Stimulated activated naive CD8-positive, alpha-beta T cell treated with anti-CD3 and anti-CD28 coated beads, Interleukin-15, amount 100 ng/mL, for 72 hours (primary cell): ENCODE measurements at places on chromosomes 12 and 14.
A peak's percentile ranks its signal among the peaks of the same experiment; 100 is the strongest.

DNA sequence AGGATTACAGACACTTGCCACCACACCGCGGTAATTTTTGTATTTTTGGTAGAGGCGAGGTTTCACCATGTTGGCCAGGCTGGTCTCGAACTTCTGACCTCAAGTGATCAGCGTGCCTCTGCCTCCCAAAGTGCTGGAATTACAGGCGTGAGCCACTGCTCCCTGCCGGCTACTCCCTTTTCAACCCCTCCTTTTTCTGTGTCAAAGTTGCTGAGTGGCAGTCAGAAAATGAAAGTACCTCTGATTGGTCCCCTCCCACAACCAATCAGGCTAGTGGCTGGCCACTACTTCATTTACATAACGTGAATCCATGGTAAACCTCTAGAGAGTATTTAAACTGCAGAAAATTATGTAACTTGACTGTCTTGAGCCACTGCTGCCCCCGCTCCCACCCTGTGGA is 5.9 kb downstream of the RESF1 start:
- peak; percentile 40 for DNase-seq

DNA sequence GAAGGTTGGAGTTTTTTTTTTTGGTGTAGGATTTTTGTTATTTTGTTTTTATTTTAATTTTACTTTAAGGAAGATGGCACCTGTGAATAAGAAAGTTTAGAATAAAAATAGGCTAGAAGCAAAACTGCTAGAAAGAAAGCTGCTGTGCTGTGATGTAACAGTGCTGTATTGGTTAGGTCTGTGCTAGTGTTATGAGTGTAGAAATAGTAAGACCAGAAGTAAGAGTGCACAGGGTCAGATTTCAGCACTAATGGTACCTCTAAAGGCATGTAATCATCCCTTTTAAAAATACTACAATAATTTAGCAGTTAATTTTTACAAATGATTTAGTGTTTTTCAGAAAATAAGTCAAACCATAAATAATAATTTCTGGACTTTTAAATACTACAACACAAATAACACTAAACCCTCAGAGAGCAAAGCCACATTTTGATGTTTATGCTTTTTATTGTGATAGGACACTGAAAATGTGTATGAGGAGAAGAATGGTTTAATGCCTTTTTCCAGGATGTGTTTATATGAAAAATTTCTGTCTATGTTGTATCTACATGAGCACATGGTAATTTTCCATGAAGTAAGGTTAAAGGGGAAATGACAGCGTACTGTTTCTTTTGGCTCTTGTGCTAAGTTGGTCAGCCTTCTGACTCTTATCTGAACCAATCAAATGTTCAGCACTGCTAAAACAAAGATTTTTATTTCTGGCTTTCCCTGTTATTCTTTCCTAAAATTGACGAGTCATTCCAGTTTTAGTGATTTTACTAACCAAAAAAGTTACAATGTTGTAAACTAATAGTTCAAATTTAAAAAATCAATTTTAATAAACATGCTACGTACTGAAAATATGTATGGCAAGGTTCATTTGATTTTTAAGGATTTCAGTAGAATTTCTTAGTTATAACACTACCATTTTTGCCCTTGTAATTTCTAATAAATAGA is 96.1 kb downstream of the PPHLN1 start:
- no peak for DNase-seq

- DNase-seq = no peak
Measured at GRCh38 chr14:93032421-93032936, 83.2 kb downstream of the ITPK1 start.

GRCh38 chr14:94926176-94926575 is 156.3 kb upstream of the GSC start:
- DNase-seq = no peak

DNA sequence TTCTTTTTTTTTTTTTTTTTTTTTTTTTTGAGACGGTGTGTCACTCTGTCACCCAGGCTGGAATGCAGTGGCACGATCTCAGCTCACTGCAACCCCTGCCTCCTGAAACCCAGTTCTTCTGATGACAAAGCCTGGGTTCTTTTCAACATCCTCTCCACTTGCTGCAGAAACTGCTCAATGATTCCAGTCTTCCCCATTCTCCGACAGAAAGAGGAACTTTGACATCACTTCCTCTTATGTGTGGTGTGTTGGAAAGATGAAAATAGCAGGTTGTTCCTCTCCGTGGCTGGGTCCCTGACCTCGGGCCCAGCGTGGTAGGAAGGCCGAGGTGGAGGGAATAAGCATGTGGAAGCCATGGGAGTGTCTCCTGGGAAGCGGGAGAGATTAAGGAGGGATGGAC is 198.4 kb downstream of the PHETA1 start:
- no peak for DNase-seq

GRCh38 chr12:31634620-31635019 is 24.9 kb upstream of the ETFBKMT start:
- no peak for DNase-seq

- DNase-seq = no peak
Measured at GRCh38 chr12:57829025-57829777, 10.7 kb upstream of the AVIL start.

DNA sequence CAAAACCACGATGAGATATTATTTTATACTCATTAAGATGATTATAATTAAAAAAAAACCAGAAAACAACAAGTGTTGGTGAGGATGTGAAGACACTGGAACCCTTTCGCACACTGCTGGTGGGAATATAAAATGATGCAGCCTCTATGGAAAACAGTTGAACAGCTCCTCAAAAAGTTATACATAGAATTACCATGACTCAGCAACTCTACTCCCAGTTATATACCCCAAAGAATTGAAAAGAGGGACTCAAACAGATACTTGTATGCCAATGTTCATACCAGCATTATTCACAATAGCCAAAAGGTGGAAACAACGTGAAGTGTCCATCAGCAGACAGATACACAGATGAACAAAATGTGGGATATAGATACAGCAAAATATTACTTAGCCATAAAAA is 53.1 kb downstream of the TAOK3 start:
- no peak for DNase-seq

DNA sequence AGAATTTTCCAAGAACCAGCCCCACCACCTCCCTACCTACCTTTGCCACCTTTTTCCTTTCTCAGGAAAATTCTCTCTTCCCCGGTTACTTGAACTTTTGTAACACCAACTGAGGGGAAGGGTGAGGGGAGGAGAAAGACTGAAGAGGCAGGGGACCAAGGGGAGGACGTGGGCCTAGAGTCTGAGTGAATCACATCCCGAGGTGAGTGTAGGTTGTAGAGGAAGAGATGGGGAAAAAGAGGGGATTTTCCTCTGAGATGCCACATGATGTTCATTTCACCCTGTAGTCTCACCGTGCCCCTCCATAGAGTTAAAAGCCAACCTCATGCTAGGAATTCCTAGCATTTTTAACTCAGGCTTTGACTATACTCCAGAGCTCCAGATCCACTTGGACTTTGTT is 311.8 kb downstream of the RPAP3 start:
- DNase-seq = no peak

- DNase-seq = no peak
Measured at GRCh38 chr12:109625131-109625559, 51.6 kb downstream of the MVK start.

GRCh38 chr12:92462049-92462448 is 240.7 kb upstream of the PLEKHG7 start:
- no peak for DNase-seq

DNA sequence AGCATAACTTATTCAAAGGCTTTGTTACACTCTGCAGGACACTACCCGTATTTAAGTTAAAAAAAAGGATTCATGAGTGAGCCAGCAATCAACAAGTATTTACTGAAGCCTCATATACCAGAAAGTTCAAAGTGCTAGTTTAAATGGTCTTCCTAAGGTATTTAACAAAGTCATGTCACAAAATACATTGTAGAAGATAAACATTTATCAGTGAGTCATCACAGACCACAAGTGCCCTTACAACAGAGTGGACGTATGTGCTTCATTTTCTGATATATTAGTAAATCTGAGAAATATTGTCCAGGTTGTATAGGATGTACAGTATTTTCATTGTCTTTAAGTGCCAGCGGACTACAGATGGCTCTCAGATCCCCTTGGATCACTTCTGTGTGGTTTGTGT is 24.2 kb downstream of the FLRT2 start:
- no peak for DNase-seq

DNA sequence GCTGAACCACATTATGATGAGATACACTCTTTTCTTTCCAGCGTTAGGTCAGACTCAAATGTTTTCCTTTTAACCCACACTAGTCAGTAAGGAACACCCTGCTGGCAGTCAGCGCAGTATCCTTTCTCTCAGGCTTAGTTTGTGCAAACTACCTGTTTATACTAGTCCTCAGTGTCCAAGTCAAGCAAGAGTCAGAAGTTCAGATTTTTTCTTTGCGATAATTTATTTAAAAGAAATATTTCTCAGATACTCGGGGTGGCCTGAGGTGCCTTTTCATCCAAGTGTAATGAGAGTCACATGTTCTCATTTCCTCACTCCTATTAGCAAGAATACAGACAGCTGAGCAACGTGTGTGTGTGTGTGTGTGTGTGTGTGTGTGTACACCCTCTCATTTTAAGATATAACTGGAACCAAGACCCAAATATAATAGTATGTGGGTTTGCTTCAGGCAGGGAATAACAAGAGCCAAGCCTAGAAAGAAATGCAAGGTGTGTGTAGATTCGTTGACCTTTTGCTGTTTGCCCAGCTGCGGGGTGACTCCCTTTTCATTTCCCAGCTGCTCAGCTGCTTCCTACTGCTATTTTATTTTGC is 182.7 kb downstream of the KICS2 start:
- no peak for DNase-seq

DNA sequence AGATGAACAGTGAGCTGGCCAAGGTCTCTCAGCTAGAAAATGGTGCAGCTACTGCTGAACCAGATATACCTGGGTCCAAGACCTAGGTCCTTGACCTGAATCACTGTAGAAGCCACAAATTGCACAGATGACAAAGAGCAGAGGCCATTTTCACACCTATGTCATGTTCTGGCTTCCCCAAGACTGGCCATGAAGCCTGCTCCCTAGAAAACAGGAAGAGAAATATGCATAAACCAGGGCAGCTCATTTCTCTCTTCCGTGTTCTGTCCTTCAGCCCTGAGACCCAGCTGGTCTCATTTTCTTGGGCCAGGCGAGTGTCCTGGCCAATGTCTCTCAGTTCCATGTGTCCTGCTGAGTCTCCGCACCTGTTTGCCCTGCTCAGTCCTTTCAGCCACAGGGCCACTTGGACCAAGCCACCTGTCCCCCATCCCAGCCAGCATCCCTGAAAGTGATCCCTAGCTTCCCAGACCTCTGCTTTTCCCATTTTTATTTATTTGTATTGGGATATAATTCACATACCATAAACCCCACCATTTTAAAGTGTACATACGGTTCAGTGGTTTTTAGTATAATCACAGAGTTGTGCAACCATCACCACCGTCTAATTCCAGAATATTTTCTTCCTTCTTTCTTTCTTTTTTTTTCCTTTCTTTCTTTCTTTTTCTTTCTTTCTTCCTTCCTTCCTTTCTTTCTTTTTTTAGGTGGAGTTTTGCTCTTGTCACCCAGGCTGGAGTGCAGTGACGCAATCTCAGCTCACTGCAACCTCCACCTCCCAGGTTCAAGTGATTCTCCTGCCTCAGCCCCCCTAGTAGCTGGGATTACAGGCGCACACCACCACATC is 27.0 kb downstream of the P2RX7 start:
- DNase-seq = no peak

GRCh38 chr14:22460461-22461195 is 128.4 kb downstream of the DAD1 start:
- no peak for DNase-seq

DNA sequence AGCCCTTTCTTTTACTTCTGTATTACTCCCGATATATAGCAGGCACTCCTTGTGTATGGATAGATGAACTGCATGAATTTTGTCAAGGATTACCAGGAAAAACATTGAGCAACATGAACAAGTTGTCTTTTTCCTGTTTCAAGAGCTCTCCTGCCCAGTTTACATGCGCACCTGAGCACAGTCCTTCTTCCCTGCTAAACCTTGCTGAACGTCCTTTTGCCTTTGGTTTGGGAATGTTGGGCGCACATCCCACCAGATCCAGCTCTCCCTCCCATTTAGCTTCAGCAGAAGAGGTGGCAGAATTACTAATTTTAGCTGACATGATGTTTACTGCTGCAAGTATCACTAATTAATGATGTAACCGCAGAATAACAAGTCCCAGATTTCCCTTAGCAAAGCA is 121.4 kb upstream of the TMCC3 start:
- no peak for DNase-seq

DNA sequence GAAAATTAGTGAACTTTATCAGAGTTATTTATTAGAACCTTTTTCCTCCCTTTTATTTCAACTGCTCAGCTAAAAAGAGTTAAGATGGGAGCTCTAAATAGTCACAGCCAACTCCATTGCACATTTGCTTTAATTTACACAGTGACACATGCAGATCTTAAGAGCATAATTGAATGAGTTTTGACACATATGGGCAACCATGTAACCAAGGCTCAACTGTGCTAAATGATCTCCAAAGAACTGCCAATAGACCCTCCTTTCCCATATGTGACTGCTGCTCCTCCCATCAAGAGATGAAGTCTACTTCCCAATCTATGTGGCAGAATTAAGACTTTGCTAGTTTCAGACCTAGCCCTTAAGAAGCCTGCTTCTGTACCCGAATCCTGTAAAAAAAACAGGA is 960.0 kb downstream of the BCL11B start:
- no peak for DNase-seq

DNA sequence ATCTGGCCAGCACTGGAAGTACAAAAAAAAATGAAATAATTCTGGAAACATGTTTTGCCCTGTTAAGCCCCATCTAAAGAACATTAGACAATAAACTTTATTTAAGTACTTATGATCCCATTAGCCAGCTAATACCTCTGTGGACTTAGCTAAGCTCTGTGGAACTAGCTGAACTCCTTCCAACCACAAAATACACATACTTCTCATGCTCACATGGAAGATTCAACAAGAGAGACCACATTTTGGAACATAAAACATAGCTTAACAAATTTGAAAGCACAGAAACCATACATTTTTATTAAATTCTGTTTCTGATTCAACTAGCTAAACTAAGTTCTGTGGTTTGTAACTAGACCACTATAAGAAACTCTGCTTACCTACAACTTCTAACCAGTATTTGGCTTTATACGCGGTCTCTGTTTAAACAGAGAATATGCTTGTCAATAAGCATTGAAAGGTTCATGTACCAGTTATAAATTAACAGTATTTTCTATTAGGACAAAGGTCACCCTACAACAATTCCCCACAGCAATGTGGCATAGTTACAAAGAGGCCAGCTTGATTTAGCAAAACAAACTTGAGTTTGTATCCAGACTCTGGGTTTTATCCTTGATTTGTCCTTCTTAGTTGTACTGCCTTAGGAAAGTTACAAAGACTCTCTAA is 300.1 kb downstream of the C12orf50 start:
- no peak for DNase-seq

- no peak for DNase-seq
Measured at GRCh38 chr14:92103363-92103989, 2.9 kb downstream of the ATXN3 start.

- DNase-seq = no peak
Measured at GRCh38 chr12:1130164-1130563, 139.1 kb downstream of the ERC1 start.
